ENCODE measurements at places on chromosomes 12 and 14. TPM values are rescaled to one million over a fixed set of nuclear protein-coding genes. Genes with fewer than 3 reads are reported as not detected.

Gene PLEKHG7
- 5.3 TPM for total RNA-seq

Gene SLC25A21
- total RNA-seq = 1.4 TPM

Gene RILPL2
- 5.3 TPM for total RNA-seq

Gene CLEC7A
- 32.4 TPM for total RNA-seq

Gene NRXN3
- 38.1 TPM for total RNA-seq

Gene SOX5
- 43.6 TPM for total RNA-seq

Gene FLRT2
- total RNA-seq = 205 TPM

Gene ANKRD33
- 0.76 TPM for total RNA-seq

Gene CCDC88C
- total RNA-seq = 16.2 TPM

Gene RDH16
- 1.4 TPM for total RNA-seq

Gene PFDN5
- total RNA-seq = 490 TPM

Gene TAS2R9
- not detected for total RNA-seq

Gene NKX2-8
- total RNA-seq = not detected

Gene PRKCH
- total RNA-seq = 52.9 TPM
